SK-N-MC (cell line): ENCODE measurements at places on chromosomes 4 and X.

DNA sequence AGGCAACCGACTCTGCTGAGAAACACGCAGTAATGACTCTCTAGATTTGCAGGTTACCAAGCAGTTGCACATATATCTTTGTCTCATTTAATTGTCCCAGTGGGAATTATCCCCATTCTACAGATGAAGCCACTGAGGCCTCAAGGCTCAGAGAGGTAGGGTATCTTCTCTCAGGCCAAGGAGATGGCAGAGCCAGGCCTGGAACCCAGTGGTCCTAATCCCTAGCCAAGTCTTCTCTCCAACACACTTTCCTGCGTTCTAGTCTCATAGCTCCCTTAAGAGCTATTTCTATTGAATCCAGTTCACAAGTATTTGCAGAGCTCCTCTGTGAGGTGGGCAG lies 181.3 kb upstream of the BCOR start:
- no peak for DNase-seq

DNA sequence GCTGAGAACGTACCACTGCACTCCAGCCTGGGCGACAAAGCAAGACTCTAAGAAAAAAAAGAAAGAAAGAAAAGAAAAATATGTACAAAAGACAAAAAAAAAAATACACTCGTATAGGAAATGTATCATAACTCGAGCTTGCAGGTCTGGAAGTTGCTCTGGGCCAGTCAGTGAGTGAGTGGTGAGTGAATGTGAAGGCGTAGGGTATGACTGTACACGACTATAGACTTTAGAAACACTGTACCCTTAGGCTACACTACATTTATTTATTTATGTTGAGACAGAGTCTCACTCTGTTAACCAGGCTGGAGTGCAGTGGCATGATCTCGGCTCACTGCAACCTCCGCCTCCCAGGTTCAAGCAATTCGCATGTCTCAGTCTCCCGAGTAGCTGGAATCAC lies 29.4 kb downstream of the EVC2 start:
- DNase-seq, result no peak

- DNase-seq, result no peak
These were observed 7.7 kb downstream of the CCNQ start for GRCh38 chrX:153590961-153591956.

GRCh38 chr4:75545526-75545925 lies 10.3 kb upstream of the ODAPH start:
- DNase-seq, result no peak

DNA sequence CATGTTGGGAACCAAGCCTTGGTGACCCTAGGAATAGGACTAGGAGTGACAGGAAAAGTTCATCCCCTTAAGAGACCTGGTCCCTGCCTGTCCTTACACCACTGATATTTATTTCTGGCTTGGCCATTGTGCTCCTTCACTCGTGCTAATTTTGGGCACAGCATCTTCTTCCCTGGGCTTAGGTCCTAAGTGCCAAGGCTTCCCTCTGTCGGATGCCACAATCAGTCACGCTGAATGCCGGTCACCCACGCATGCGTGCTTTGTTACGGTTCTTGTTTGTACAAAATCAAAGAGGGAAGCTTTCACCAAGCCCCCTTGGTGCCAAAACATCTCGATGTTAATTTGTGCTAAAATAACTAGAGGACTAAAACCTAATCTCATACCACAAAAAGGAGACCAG lies 17.4 kb upstream of the MAP3K15 start:
- no peak for DNase-seq

DNA sequence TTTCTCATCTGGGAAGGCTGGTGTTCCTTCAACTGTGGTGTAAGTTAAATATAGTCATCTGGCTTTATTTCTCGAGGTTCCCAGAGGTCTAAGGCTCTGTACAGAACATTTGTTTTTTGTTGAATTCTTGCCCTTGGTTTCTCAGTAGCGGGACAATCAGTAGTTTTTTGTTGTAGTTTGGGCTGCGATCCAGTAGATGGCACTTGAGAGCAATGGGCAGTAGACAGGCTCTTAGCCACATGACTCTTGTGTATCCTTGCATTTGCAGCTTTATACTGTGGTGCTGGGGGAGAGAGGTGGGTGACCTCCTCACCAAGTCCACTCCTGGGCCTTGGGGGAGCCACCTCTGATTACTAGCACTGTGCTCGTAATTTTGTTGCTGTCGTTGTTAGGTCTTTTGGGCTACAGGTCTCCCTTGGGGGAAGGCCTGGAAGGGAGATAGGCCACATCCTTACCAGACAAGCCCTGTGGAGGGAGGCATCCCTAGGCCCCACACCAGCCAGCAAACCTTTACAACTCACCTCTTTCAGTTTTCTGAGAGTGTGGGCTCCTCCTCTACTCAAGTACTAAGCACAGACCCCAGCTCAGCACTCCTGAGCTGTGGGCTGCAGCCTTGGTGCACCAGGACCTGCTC lies 8.1 kb downstream of the ETDB start:
- DNase-seq, result no peak

- DNase-seq, result no peak
These were observed 2731.9 kb downstream of the ARAP2 start for GRCh38 chr4:33512397-33512796.

- no peak for DNase-seq
These were observed 384.9 kb upstream of the CNKSR2 start for GRCh38 chrX:20989361-20989760.

- no peak for DNase-seq
These were observed 4.0 kb downstream of the TCEAL2 start for GRCh38 chrX:102129473-102129872.

GRCh38 chr4:84680956-84681355 lies 98.0 kb downstream of the CDS1 start:
- no peak for DNase-seq

DNA sequence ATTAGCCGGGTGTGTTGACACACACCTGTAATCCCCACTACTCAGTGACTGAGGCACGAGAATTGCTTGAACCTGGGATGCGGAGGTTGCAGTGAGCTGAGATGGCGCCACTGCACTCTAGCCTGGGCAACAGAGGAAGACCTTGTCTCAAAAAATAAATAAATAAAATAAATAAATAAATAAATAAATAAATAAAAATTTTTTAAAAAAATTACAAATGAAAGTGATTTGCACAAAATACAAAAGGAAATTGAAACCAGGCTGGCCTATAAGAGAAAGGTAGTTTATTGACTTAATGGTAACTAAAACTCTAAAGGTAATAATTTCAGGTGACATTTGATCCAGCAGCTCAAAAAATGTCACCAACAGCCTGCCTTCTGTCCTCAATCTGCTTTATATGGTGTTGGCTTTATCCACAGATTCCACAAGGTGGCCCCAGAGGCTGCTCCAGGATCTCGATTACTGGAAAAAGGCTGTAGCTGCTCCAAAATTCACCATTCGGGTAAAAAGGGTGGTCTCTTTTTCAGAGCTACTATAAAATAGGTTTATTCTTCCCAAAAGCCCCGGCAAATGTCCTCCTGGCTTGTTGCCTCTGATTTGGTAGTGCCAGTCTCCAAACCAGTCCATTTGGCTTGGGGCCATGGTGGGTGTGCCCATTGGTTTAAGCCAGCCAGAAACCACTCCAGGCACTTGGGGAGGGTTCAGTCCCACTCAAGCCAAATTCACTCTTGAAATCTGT lies 61.4 kb upstream of the TRIM2 start:
- DNase-seq, result peak; percentile 68

DNA sequence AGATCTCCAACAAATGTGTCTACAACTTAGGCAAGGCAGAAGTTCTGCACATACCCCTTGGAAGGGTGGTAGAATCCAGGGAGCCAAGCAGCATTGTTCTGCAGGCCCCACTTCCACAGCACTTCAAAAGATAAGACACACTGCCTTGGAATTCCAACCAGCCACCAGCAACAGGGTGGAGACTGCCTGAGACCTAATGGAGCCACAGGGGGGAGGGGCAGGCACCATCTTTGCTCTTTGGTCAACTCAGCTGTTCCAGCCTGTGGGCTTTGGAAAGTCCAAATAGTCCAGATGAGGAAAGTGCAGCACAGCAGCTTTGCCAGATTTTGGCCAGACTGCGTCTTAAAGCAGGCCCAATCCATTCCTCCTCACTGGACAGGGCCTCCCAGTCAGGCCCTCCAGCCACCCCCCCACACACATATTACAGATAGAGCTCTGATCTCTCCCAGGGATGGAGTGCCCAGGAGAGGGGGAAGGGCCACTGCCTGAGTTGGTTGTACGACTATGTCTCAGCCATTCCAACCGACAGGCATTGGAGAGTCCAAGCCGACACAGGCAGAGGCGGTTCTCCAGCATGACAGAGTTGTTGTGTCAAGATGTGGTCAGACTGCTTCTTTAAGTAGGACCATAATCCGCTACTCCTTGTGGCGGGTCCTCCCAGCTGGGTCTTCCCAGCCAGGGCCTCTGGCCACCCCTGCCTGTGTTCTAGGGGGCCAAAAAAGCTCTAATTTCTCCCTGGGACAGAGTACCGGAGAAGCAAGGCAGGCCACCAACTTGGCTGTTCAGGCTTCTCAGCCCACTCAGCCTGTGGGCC lies 42.5 kb upstream of the ANTXR2 start:
- DNase-seq, result no peak

DNA sequence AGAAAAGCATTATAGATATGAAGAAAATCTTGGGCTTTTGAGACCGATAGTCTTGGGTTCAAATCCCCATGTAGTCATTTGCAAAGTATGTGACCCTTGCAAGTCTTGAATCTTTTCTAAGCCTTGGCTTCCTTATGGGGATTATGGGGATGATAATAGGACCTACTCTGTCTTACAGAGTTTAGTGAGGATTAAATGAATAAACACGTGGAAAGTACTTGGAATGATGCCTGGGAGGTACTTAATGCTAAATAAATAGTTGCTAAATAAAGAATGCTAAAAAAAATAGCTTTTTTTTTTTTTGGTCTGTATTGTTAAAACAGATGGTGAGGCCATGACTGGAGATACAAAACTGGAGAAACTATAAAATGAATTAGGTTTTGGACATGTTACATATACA lies 292.7 kb downstream of the GPAT3 start:
- no peak for DNase-seq

DNA sequence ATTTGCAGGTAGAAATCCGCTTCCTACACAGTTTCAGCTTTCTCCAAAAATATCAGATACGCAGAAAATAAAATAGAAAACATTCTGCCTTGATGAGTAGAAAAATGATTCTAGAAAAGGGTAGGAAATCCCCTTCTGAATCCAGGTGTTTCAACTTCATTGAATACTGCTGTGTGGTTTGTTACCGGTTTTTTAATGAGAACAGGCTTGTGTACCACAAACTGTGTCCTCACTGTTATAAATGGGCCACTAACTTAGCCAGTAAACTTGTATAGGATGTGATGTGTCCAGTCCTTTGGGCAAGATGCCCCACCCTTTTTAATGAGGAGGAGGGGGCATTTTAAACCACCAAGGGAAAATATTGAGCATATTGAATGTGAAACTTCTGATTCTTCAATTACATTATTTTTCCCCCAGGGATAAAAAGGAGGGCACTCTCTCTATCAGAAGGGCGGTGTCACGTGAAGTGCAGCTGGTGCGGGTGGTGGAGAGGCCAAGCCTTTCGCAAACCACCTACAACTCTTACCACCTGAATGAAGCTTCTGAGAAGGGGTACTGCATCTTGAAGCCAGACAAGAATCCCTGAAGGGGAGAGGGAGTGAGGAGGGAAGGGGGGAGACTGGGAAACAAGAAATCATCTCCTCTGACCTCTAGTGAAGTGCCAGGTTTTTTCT lies 4.5 kb downstream of the CXXC4 start:
- DNase-seq, result no peak

GRCh38 chrX:134647477-134647877 lies 10.8 kb downstream of the PLAC1 start:
- DNase-seq, result no peak

- no peak for DNase-seq
These were observed 151.3 kb upstream of the KCNIP4 start for GRCh38 chr4:22099896-22100295.

- DNase-seq, result no peak
These were observed 1165.8 kb upstream of the ADGRL3 start for GRCh38 chr4:60034361-60034760.

DNA sequence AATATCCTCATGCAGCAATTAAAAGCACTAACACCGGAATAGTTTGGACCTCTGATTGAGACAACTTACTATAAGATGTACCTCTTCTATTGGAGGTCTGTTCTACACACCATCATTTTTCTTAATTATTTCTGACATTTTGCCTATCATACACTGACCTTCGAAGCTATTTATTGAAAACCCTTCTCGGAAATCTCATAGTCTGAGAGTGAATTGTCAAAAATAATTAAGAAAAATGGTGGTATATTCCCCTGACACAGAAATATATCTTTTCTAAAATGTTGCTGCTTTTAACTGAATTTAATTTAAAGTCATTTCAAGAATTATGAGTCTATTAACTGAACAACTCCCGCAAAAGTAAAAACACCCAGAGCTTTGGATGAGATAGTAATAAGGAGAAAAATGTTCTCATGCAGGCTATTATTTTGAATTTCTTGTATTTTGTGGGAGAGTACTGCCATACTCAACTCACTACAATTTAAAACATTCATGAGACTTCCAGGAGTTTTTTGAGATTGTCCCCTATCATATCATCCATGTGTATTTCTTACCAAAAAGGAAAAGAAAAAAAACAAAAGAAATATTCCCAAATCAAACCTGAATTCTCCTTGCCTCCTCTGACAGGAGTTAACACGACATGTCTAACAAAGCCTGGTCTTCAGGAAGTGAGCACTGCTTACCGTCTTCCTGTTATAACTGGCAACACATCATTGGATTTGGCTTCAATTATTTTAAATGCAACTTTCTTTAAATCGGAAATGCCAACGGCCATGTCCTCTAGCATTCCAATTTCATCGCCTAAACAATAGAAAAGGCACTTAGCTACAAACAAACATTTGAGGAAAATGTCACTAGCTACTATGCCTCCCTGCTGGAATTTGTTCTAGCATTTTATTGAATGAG lies 485.3 kb downstream of the IL15 start:
- no peak for DNase-seq

- DNase-seq, result no peak
These were observed 28.5 kb upstream of the XG start for GRCh38 chrX:2723286-2723879.
